ENCODE measurements at places on chromosomes 7 and 10. TPM values are rescaled to one million over a fixed set of nuclear protein-coding genes. Genes with fewer than 3 reads are reported as not detected.

DNA sequence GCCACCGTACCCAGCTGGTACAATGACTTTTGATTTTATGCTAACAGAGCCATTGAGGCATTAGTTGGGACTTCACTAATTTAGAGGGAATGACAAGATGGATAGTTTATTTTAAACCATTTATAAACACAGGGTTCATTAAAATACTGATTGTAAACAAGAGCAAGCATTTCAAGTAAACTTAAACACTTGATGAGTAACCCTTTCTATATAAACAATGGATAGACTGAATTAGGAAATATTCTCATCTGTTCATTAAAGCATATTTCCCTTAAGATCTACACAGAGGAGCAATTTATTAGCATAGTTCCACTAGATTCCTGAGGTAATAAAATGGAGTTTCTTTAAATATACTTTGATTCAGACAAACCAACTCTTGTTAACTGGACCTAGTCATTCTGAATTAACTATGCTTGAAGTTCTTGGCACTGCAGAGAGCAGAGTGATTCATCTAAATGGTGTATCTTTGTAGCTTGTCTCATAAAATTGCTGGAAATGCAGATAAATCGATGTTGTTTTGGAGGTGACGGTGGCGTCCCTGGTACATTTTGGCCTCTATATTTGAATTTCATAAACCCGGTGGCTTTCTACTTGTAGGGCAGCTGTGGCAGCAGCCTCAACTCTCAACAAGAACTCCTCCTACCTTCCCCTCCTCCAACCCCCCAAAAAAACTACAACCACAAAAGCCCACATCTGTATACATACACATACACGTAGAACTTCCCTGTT, 15.4 kb upstream of the VDAC2 start:
- DNase-seq = no peak

DNA sequence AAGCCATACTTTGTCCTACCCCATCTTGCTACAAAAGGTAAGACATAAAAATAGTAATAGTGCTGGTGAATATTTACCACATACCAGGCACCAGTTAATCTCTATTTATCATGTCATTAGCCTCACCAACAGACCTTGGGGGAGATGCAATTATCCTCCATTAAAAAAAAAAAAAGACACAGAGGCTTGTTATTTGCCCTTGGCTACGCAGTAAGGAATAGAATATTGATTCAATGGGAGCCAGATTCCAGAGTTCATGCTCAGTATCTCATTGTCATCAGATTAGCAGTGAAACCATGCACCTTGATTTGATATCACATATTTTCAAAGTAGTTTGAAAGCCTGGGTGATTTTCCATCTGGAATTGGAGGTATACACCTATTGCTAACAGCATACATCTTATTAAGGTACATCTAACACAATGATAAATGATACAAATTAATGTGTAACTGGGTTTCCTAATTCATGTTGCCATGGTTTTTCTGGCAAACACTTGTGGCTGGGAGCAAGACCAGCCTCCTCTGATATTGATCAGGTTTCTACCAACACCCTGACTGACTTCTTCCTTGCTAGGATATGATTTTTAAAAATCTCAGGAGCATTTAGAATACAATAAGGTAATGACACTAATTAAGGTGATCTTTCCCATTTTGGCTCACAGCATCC, 67.1 kb upstream of the PRR15 start:
- DNase-seq = no peak

AKR1C8 gene
- 1.3 TPM for total RNA-seq

GRCh38 chr7:95586951-95587301, 9.4 kb downstream of the PDK4 start:
- no peak for DNase-seq

CLRN3 gene
- total RNA-seq = not detected

DNA sequence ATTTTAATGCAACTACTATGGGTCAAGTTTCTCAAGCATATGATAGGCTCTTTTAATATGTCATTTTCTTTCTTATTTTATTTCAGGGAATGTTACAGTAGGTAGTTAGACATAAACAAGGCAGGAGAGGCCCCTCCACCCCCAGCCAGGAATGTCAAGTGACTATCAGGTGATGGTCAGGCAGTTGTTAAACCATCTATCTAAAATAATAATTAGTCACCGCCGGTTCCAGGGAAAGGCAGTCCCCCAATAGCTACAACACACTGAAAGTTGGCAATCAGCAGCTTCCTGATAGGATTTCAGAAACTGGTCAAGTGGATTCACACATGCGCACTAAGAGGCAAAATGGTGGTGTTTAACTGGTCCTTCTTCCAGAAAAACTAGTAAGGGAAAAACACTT, 9.3 kb downstream of the OLAH start:
- DNase-seq = no peak

TAS2R60 gene
- 1.0 TPM for total RNA-seq

TEX47 gene
- total RNA-seq = not detected

THAP5 gene
- 52.9 TPM for total RNA-seq

GRCh38 chr7:12296051-12296570, 85.0 kb downstream of the TMEM106B start:
- DNase-seq = no peak

TAS2R41 gene
- not detected for total RNA-seq

MEOX2 gene
- not detected for total RNA-seq

GRCh38 chr10:71331736-71332135, 12.7 kb downstream of the SLC29A3 start:
- no peak for DNase-seq

- no peak for DNase-seq
Observed at GRCh38 chr10:75547391-75548298, 116.2 kb downstream of the LRMDA start.

DNA sequence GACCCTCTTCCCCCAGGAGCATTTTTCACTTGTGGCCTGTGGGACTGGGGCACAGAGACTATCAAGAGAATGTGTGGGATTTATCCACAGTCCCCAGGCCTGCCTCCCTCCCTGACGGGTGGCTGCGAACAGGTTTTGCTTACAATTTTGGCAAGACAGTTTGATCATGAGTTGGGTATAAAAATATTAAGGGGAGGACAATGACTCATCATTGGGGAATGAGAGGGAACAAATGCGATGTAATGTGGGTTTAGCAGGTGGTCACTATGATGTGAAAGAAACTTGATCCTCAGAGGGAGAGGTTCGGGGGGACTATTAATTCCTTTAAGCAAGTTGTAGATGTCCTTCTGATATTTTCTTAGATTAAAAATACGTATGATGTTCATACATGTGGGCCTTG, 52.2 kb downstream of the EMX2 start:
- no peak for DNase-seq

- DNase-seq = no peak
Observed at GRCh38 chr7:135251496-135252391, 18.1 kb downstream of the STRA8 start.

TFEC gene
- total RNA-seq = 0.96 TPM

DNA sequence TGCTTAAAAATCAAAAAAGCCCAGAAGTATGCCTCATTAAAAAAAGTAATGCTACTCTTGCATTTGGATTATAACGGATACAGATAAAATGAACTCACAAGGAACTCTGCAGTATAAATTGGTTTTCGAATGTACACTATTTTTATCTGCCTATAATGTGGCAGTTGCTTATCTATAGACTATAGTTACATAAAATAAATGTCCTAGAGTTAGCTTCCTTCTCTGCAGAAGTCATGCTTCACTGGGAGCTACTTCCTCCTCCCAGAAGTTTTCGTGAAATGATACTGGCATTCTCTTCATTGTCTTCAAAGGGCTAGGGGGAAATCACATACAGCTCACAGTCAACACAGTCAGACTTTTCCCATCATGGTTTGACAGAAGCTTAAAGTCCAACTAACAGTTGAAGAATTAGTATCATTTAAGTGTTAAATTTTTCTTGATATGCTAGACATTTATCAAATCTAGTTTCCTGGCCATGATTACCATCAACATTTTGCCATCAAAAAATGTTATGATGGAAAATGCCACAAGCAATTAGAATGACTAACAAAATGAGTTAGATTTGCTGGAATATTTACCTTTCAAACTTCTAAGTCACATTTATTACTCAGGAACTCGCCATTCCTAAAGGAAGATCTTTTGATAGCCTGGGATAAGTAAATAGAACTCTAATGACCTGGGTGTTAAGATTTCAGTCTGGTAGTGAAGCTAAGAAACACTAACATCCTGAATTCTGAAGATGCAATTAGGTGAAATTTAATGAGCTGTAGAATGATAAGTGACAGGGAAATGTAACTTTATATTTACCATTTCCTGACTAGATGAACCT, 87.3 kb upstream of the TRIL start:
- no peak for DNase-seq

DNA sequence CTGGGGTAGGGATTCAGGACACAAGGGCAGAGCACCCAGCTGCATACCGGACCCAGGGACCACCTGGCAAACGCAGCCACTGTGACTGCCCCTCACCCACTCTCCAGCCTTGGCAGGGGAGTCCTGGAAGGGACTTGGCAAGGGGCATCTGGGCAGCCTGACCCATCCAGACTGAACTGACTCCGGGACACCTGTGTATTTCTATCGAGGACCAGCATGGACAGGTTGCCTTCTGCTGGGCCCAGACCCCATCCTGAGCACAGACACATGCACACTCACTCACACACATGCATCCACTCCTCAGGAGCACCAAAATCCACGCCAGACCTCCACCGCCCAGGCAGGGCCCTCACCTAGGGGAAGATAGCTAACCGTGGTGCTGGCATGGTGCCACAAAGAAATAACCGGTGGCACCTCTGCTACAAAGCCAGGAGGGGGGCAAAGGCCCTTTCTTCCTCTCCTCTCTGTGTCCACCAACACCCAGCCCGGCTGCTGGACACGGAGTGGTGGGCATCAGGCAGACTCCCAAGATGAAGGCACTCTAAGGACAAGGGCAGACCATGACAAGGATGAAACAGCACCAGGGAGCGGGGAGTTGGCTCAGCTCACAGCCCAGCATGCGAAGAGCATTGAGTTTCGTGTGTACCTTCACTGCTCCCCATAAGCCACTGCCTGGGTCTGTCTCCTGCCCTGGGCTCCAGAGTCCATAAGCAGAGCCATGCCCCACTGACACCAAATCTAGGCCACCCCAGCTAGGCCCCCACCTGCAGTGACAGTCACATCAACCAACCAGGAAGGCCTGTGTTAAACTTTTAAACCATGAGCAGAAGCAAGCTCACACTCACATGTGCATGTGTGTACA, 35.3 kb downstream of the KCNH2 start:
- DNase-seq = no peak

DNA sequence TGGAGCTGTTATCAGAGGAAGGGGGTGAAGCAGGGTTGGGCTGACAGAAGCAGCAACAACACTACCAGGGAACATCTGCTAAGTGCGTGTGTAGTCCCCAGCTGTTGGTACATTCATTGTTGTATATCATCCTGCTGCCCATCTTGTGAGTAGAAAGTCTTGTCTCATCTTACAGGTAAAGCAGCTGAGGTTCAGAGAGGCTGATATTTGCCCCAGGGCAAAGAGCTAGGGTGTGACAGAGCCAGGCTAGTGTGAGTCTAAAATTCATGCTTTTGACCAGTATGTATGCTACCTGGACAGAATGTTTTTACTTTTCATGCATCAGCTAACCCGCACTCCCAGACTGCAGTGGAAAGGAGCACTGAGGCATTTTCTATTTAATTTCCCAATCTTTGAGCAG, 221.6 kb downstream of the STK31 start:
- no peak for DNase-seq

USP6NL gene
- 6.9 TPM for total RNA-seq

DNA sequence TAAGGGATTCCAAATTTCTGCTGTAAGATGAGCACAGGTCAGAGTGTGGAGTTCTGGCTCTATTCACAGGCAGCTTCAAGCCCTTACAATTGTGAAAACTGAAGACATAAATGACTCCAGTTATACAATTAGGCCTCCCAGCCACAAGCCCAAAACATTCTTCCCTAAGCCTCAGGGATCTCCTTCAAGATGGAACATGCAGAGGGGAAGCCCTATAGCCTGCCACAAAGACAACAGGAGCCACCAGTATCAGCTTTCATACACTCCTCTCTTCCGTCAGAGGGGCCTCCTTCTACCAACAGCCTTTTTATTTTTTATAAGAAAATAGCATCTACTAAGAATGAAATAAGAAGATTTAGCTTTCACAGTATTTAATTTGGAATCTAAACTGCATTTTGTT, 46.5 kb downstream of the DLD start:
- DNase-seq = no peak

RBP3 gene
- not detected for total RNA-seq

- DNase-seq = no peak
Observed at GRCh38 chr7:130479716-130480400, 12.0 kb upstream of the MEST start.

ASB10 gene
- not detected for total RNA-seq

DNA sequence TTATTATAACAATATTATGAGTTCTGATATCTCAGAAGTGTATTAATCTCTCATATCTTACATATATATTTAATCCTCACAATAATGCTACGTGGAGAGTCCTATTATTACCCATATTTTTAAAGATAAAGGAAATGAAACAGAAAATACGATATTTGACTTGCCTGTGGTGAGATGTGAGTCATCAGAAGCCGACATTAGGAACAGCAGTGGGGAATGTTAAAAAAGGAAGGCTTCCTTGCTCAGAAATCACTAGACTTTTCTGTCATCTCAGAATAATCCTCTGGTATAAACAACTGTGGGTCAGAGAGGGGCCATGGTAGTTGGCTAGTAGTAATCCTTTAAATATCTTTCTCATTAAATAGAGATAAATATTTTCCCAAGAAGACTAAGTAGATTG, 402.3 kb upstream of the PCDH15 start:
- DNase-seq = no peak

DNA sequence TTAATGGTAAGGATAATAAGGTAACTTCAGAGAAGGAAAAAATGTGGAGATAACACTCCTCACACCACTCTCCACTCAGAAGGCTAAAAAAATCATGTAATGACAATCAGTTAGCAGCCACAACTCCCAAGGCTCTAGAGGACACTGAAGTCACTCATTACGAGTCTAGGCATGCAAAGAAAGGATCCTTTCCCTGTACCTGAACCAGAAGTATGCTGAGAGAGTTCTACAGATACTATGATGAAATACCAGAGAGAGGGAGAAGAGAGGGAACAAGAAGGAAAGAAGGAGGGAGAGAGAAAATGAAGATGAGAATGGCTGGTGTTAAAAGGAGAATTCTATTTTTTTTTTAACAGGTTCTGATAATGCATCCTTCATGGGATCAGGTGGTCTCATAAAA, 224.3 kb upstream of the PLXNA4 start:
- DNase-seq = no peak

DNA sequence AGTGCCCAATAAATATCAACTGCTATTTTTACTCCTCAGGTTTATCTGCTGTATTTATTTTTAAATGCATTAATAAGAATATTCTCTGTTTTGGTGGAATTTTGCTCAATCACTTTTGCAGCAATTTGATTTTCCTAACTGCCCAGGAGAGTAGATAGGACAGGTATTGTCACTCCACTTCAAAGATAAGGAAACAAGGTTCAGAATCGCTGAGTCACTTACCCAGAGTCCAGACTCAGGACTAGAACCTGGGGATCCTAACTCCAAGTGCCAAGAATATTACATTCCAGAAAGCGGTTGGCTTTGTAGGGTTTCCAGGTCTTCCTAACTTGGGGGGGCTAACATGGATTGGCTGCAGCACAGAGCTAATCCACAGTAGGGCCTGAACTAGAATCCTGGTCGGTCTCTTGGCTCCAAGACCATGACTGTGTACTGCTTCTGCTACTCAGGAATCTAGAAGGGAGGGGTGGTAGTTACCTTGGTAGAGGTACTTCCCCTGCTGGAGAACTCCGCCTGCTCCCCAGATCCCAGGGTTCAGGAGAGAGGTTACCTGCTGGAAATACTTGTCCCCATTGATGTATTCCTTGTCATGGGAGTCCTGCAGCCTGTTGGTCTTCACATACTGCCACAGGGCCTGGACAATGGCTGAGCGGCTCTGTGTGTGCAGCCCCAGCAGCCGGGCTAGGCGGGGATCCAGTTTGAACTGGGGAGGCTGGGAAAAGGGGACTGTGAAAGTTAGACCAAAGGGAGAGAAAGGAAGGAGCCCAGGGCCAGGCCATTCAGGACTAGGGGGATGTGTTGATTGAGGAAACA, 7.3 kb downstream of the SMARCD3 start:
- DNase-seq = no peak
